ENCODE measurements at places on chromosomes 1 and 21.

- DNase-seq = no peak
Observed at GRCh38 chr1:39431927-39432326, 59.5 kb upstream of the BMP8A start.

- DNase-seq = no peak
Observed at GRCh38 chr1:39969531-39970270, 14.8 kb downstream of the MFSD2A start.

DNA sequence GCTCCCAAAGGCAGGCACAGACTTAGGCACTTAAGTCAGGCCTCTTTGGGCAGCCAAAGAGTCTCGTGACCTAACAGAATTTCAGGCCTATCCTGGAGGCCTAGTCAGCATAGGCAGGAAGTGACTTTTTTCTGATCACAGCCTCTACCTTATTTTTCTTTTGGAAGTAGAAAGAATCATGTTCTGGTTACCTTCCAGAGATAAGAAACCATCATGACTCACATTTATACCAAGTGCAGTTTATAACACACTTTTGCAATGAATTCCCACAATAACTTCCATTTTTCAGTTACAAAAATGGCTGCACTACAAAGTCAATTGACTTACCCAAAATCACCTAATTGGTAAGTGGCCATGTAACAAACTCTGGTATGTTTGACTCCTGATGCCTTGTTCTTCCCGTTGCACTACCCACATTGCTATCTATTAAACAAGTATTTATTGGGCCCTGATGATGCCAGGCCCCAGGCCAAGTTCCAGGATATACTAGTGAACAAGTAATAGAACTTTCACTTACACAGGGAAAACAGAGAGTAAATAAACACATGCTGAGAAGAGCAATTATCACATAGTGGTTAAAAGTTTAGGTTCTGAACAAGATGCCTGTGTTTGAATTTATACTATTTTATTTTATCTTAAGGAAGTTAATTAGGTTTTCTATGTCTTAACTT is 74.3 kb downstream of the SH3GLB1 start:
- DNase-seq = no peak

DNA sequence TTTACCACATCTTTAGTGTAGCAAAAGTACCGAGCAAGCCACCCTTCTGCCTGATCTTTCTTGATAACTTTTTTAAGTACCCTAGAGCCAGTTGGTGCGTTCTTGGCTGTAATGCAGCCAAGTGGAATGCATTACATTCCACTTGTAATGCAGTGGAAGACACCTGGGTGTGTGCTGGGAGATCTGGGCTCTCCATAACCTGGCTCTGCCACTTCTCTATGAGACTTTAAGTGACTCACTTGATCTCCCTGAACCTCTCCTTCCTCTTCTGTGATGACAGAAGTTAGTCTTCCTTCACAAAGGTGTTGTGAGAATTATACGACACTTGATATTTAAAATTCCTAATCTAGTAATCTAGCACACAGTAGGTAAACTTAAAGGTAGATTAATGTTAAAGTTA is 35.3 kb upstream of the NFIA start:
- no peak for DNase-seq

- DNase-seq = no peak
Observed at GRCh38 chr1:116770625-116771024, 16.4 kb downstream of the CD2 start.

DNA sequence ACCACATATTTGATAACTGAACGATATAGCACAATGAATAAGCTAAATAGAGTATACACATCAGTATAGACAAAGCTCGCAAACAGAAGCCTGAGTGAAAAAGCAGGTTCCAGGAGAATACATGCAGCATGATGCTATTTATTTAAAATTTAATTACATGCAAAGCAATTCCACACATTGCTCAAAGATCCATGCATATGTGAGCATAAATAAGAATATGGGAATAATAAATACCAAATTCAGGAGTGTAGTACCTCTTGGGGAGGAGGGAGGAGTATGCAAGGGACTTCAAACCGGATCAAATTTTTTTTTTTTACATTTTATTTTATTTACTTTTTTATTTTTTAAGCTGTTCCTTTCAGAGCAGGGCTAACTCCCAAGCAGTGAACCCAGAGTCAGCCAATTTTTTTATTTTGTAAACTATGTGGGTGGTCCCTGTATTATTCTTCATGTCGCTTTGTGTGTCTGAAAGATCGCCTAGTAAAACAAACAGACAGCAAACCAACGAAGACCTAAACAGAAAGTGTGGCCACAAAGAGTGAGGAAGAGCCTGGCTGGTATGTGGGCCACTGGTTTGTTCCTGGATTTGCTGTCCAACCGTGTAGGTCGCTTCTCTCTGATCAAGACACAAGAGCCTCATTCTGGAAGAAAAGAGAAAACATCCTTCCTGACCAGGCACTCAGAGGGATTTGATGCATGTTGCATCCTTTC is 4.2 kb upstream of the SHISAL2A start:
- DNase-seq = no peak

DNA sequence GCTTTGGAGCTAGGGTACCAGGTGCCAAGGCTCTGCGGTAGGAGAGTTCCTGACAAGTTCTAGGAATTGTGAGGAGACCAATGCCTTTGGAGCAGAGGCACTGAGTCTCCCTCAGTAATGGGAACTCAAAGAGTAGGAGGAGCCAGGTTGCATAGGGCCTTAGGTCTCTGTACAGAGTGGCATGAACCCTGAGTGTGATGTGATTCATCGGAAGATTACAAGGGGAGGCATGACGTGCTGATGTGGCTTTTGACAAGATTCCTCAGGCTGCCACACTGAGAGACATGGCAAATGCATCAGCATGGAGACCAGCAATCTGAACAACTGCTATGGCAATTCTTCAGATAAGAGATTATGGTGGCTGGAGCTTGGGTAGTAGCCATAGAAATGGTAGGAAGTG is 94.6 kb upstream of the SLC44A3 start:
- no peak for DNase-seq
